ENCODE measurements at places on chromosomes 7 and 10.
A peak's percentile ranks its signal among the peaks of the same experiment; 100 is the strongest.

GRCh38 chr10:111739125-111739873 lies 444.3 kb downstream of the GPAM start:
- no peak for DNase-seq

DNA sequence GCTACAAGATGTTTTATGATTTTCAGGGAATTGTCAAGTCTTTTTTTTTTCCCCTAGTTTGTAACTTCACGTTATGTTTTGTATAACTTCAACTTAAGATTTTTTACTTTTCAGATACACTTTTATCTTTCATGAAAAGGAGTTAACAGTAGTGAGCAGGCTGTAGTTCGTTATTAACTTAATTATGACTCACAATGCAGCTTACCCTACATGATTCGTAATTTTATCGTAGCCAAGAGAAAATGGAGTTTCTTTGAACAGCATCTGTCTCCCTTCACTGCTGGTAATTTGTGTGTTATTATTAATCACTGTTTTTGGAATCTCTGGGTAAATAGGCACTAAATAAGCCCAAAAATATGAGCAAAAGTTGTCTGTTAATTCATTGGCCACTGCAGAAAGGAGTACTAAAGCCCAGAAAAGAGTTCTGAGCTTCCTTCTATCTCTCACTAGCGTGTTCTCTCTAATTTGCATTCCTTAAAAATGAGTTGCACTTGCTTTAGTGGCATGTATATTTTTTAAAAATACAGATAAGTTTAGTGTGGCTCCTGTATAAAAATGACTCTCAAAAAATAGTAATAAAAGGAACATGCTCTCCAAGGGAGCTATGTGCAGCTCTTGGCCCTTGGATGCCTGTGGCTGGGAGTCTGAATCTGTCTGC lies 36.1 kb downstream of the RALA start:
- DNase-seq, result no peak

- no peak for DNase-seq
Measured at GRCh38 chr7:147833970-147834369, 756.6 kb upstream of the C7orf33 start.

DNA sequence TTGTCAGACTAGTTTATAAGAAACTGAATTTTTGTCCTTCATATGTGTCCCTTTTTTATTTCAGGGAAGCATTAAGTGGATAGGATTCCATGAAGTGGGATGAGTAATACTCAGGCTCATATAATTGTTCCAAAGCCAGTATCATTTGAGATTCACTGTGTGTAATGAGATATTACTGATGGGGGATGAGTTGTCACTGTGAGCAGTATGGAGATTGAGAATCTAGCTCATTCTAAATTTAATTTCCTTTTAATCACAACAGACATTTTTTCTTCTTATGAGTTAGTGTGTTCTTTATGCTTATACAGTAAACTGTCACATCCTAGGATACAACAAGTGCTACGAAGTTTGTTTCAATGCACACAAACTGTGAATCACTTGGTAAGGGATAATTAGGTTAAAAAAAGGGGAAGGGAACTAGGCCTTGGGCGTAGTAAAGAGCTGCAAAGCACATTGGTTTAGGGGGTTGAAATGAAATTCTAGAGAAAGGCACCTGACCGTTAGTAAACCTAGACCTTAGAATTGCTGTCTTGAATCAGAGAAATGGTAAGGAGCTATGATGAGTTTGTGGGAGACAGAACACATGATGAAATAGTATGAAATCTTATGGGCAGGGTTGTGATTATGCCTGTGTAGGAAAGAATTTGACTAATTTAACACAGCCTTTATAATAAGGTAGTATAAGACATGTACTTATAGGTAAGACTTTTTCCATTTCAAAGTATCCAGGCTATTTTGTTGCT lies 153.4 kb downstream of the MLLT10 start:
- DNase-seq, result no peak

DNA sequence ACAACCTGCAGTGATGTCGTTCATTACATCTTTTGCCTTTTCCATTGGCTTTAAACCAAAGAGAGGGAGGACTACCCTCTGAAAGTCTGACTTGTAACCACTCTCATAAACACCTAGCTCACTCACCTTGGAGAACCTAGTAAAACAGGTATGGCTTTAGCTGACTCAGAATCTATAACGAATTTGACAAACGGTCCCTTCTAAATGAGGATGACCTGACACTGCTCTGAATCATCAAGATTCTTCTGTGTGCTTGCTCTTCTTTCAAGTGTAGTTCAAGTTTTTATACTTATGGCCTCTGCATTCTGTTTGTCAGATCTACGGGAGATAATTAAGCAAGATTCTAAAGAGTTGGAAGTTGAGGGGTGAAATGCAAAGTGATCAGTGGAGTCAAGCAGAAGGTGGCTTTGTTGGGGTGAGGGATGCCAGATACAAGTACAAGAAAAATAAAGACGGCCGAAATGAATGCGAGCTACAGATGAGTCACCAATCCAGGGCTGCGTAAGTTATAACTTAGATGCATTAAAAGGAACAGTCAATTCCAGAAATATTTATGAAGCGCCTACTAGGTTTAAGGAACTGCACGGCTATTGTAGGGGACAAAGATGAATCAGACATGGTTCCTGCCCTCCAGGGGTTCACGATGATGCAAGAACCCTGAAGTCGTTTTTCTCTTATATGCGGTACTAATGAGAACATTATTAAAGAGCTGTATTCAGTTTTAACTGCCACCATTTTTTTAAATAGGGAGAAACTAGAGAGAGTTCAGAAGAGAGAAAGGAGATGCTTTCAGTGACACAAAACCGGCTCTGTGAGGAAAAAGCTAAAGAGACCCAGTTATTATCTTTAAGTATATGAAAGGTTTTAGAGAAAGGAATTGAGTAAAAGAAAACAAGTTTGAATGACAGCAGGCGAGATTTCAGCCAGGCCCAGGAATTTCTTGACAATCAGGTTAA lies 6.5 kb downstream of the HIPK2 start:
- DNase-seq, result no peak

DNA sequence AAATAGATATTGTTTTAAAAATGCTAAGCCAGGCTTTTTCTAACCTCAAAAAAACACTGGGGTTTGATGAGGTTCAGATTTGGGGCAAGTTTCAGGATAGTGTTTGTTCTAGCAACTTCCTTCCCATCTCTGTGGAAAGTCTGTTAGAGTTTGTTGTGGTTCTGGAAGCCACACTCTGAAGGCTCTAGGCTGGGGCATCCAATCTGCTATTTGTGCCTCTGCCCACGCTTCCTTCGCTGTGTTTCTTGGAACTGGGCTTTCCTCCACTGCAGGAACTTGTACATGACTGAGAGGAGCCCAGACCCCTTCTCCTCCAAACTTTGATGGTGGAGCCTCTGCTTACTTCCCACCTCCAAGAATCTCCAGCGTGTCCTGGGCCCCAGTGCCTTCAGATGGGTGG lies 108.5 kb upstream of the SLC25A13 start:
- DNase-seq, result no peak

DNA sequence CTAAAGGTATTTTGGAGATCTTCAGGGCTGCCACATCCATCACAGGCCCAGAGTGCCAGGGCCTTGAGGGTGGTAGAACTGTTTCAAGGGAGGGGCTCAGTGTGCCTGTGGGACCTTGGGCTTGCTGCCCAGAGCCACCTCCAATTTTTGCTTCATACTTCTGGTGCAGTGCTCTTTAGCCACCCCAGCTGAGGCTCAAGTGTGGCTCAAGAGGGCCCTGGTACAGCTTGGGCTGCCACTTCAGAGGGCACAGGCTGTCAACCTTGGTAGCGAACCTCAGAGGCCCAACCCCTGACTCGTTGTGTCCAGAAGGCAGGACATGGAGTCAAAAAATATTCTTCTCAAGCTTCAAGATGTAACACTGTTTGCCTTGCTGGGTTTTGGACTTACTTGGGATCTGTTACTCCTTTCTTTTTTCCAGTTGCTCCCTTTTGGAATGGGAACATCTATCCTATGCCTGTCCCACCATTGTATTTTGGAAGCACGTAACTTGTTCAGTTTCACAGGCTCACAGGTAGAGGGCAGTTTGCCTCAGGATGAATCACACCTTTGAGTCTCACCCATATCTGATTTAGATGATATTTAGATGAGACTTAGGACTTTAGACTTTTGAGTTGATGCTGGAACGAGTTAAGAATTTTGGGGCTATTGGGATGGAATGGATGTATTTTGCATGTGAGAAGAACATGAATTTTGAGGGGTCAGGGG lies 224.8 kb downstream of the RPS24 start:
- no peak for DNase-seq

- no peak for DNase-seq
Measured at GRCh38 chr10:77415313-77415960, 222.2 kb downstream of the KCNMA1 start.

DNA sequence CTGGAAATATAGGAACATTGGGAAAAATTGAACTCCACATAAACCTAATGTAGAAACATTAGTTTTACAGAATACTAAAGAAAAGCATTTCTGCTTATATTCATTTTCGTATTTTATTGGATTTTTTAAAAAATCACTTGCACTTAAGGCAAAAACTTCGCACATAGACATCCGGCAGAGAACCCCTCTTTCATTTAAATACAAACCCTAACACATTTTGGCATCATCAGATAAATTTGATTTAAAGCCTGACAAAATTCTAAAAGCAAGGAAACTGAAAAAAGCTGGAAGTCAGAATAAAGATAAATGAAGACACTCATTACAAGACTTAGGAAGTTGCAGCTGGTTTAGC lies 396 bp upstream of the EXOC4 start:
- no peak for DNase-seq

DNA sequence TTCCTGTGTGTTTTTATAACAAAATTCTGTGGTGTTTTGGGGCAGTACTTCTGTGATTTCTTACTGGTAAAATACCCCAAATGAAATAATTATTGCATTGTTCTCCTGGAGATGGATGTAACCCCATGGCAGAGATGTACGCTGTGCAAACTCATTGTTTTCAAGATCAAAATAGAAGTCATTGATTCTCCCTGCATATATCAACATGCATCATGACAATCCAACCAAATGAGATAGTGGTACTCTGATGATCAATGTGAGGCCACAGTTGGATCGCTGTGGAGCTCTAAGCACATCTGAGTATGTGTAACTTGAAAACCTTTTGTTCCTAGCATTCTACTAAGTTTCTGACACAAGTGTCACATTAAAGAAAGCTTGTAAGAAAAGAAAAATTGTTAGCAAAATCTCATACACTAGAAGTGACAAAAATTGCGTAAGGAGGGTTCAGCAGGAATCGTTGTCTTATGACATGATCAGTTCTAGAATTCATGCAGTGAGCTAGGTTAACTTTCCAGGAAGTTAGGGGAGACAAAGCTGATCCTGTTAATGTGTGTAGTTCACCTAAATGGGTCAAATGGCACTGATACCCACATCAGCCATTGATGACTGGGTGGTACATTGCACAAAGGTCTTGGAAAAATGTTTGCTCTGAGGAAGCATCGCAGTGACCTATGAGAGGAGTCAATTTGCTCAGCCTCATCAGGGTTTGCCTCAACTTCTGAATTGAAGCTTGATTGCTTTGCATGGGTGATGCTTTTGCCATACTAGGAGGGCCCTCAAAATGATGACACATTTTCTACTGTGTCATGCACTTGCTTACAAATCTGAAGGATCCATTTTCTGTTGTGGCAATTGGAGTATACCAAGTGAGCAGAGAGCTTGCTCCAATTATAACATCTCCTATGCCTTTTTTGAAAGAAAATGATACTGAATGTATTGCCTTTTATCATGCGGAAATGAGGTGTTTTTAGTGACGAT lies 145.1 kb downstream of the PLXDC2 start:
- no peak for DNase-seq

DNA sequence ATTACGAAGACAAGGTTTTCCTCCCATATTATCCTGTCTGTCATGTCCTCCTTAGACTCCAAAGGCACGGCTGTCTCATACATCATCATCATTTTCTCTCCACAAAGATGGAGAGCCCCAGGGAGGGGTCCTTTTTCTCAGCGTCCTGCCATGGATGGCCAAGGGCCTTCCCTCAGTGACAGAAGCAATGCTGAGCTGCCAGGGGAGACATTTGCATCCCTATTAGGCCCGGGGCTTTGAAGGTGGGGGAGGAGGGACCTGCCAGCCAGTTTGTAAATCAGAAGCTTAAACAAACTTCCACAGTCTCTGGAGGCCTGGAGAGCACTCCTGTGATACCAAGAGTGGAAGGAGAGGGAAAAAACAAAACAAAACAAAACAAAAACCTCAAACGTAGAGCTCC lies 112.4 kb upstream of the ADO start:
- no peak for DNase-seq

GRCh38 chr7:44847920-44848634 lies at the start of gene H2AZ2:
TSS of gene H2AZ2 (minus strand) at chr7:44848087. CDS start at chr7:44847971, 116 bp downstream.
- DNase-seq, result peak; percentile 100

- DNase-seq, result no peak
Measured at GRCh38 chr7:47890606-47891005, 57.7 kb downstream of the PKD1L1 start.

GRCh38 chr10:11793762-11794479 lies 29.2 kb upstream of the PROSER2 start:
- no peak for DNase-seq

DNA sequence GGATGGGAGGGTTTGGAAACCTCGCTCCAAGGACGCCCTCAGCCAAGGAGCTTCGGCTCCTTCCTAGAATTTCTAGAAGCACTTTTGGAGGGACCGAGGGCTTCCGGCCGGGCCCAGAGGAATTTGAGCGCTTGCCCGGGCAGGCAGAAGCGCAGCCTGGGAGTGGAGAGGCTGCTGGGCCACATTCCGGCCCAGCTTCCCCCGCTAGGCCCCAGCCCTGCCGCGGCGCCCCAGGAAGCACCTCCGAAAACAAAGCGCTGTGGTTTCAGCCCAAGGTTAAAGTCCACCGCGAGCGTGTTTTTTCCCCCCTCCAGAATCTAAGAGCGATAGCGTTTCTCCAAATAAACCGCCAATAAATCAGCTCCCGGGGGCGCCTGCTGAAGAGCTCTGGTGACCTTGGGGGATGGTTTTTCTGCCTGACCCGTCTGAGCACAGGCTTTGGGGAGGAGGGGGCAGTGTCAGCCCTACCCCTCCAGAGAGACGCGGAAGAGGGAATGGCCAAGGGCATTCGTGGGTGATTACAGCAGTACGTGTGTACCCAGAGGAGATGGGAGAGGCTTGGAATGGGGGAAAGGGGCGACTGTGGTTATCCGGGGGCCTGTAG lies 5.7 kb upstream of the TNRC18 start:
- DNase-seq, result no peak

- DNase-seq, result no peak
Measured at GRCh38 chr7:99667179-99667578, 12.6 kb downstream of the CYP3A5 start.

DNA sequence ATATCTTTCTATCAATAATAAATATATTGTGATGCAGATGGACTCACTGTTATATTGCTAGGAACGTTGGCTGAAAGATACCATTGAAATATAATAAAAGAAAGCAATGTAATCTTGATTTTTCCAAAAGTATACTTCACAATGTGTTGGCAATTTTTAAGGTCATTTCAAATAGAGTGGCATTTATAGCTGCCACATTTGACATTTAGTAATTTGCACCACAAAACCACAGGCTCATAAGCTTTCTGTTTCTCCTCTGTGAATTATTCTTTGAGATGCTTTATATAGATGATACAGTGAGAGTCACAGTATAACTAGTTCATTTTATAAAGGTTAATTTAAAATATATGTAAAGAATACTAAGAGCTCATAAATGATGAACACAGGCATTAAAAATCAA lies 44.6 kb downstream of the TMEM168 start:
- DNase-seq, result no peak
